ENCODE measurements at places on chromosomes 2 and 18.

- peak; percentile 2 for DNase-seq
These were observed 221.6 kb downstream of the NR4A2 start for GRCh38 chr2:156110890-156111289.

GRCh38 chr2:234951664-234952269 lies at the start of gene SH3BP4:
TSS of gene SH3BP4 (plus strand) at chr2:234952017. CDS start at chr2:235035003, 82,986 bp downstream.
- peak; percentile 83 for DNase-seq

DNA sequence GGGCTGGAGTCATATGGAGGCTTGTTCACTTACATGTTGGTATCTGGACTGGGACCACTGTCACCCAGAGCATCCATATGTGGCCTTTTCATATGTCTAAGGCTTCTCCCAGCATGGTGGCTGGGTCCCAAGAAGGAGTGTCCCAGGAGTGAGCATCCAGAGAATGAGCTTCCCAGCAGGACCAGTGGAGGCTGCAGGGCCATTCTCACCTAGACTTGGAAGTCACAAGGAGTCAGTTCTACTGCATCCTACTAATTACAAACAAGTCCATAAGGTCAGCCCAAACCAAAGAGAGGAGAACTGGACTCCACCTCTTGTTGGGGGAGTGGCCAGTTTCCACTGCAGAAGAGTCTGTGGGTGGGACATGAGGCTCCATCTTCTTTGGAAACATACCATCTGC lies 5.1 kb upstream of the TEX51 start:
- no peak for DNase-seq

DNA sequence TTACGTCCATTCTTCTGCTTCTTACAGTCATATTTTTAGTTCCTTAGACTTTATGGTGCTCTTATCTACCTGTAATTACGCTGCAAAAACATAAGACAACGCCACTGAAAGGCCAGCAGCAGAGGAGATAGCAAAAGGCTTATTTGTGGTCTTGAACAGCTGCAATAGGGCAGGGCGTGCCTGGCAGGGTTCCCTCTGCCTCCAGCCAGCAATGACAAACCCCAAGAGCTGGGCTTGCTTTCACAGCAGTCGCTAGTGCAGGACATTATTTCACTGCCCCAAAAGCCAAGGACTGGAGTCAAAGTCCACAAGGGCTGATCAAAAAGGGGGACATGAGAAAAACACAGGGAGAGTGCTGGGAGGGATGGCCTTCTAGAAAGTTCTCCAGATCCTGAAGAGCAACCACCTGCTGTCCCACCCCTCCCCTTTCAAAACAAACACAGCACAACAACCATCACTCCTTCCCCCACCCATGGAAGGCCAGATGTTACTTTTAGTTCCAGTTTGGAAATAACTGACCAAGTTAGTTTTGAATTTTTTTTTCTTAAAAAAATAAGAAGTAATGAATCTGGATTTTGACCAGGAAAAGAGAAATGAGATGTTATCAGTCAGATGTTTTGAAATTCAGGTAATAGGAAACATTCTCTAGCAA lies 127.8 kb downstream of the RBMS1 start:
- no peak for DNase-seq

DNA sequence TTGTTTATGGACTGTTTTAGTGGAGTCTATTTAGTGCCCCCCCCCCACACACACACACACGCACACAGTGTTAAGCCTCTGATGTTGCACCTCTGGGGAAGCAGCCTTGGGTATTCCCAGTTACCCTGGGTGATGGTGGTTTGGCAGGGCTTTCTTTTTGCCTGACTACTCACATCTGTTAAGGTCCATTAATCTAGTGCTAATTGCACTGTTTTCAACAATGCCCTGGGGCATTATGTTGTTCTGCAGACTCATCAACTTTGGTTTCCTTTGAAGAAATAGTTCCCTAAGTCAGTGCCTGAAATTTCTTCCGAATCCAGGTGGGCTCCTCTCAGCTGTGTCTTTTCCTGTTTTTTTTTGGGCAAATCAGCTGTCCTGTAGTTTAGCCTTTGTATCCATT lies 34.7 kb downstream of the SPOPL start:
- peak; percentile 19 for DNase-seq

DNA sequence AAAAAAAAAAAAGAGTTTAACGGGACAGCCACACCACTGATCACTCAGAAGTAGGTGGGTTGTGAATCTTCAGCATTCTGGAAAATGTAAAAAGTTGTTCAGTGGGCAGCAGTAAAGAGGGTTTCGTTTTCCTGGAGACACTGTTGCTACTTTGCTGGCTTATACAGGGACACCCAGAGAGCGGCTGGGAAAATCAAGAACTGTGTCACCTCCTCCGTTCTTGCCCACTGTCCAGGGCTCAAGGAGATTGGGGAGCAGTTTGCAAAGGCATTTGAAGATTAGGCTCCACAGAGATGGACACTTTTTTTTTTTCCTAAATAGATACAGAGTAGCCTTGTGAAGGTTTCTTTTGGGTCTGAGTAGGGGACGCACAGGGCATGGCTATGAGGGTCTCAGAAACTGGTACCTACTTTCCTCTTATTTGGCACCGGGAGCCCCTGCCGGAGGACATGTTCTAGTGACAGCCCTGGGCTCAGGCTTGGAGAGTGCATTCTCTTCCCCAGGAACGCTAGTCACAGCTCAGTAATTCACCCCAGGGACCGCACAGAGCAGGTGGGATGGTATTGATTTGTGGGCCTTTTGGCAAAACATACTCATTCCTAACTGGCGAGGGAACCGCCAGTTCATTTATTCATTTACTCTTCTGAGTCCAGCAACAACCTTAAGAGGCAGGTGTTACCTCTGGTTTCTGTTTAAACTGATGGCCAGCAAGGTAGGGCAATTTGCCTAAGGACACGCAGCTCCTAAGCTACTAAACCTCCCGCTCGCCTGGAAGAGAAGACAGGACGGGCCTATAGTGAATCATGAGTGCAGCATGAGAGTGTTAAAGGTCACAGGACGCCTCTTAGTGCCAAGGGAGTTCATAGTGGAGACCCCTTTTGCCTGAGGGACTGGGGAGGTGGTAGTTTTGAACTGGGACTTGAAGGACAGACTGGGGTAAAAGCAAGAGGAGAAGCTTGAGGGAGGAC lies 53.1 kb downstream of the HPCAL1 start:
- no peak for DNase-seq

DNA sequence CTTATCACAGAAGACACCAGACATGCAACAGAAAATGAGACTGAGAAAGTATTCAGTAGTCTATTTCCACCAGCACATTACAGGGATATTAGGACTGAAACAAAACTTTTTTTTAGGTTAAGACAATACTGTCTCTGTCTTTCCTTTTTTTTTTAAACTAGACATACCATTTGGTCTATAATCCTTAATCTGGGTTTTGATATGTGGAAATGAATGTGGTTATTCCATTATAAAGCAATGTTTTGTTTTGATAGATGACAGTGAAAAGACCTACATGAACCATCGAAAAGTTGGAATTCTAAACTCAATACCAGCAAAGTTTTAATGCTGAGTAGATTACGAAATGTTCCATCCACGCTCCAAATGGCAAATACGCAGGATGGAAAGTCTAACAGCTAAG lies 123.4 kb downstream of the TCF4 start:
- no peak for DNase-seq

- peak; percentile 52 for DNase-seq
These were observed 5.1 kb downstream of the SERPINB8 start for GRCh38 chr18:63974991-63975390.

DNA sequence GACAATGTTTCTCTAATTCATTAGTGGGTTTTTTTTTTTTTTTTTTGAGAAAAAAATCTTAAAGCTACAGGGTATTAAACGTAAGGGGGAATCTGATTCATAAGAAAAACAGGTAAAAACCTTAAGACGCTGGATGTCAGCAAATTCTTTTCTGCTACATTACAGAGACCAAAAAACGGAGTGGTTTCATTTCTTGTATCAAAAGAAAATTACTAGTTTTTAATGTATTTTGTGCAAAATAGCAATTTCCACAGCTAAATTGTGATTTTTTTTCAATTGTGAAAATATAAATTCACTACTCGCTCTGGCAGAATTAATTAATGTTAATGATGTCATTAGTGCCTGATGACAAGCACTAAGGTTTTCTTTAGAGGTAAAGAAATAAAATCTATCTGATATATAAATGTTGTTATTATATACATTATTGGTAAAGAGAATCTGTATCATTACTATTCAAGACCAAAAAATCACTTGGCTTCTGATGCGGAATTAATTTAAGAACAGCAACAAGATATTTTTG lies 9.9 kb downstream of the OTX1 start:
- DNase-seq = no peak

DNA sequence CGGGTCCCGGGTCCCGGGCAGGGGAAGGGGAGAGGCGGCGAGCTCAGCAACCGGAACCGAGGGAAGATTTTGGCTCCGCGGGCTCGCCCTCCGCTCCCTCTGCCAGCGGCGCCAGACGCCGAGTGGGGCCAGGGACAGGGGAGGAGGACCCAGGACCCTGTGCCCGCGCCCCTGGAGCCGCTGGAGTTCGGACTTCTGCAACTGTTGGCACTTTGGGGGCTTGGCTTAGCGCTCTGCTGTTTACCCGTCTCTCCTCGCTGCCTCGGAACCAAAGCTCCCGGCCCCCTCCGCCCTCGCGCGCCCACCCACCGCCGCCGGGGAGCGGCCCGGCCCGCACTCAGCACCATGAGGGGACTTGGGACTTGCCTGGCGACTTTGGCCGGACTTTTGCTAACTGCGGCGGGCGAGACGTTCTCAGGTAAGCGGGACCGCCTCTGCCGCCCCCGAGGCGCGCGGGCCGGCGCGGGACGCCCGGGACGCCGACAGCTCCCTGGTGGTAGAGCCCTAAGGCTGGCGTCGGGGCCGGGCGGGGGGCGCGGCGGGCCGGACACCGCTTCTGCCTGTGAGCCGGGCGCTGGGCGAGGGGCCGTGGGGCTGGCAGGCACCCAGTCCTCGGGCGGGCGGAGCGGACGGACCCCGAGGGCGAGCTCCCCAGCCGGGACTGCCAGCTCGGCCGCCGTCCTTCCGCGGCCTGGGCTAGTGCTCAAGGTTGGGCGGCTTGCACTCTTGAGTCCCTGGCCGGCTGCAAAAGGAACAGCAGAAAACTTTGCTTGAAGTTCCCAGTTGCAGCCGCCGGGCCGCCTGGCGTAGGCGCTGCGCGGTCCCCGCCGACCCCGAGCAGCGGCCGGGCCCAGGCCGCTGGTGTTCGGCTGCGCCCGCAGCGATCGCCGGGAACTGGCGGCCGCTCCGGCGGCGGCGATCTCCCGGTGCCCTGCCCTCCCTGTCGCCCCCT lies 634 bp downstream of the PTPRM start:
- peak; percentile 65 for DNase-seq

DNA sequence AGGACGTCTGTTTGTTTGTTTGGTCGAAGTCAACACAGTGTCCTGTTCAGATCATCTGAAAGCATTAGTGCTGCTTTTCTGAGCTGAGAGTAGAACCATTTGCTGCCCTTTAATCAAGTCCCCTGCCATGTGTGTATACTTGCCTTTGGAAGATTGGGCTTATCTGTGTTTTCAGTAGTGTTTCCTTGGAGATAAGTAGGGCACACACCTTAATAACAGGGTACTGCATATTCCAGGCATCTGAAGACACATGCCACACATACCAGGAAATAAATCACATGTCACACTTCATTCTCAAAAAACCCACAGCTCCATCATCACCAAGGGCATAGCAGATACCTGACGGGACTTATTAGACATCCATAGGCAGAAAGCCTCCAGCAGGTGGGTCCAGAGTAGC lies 157.4 kb downstream of the SOX11 start:
- no peak for DNase-seq

- DNase-seq = no peak
These were observed 158.5 kb downstream of the TPO start for GRCh38 chr2:1571477-1572417.

- DNase-seq = no peak
These were observed 101.5 kb downstream of the GALNT1 start for GRCh38 chr18:35683021-35683420.
